Inflammatory macrophage treated with lipopolysaccharide for 4 hours (primary cell): ENCODE measurements at places on chromosomes 7 and 10.

DNA sequence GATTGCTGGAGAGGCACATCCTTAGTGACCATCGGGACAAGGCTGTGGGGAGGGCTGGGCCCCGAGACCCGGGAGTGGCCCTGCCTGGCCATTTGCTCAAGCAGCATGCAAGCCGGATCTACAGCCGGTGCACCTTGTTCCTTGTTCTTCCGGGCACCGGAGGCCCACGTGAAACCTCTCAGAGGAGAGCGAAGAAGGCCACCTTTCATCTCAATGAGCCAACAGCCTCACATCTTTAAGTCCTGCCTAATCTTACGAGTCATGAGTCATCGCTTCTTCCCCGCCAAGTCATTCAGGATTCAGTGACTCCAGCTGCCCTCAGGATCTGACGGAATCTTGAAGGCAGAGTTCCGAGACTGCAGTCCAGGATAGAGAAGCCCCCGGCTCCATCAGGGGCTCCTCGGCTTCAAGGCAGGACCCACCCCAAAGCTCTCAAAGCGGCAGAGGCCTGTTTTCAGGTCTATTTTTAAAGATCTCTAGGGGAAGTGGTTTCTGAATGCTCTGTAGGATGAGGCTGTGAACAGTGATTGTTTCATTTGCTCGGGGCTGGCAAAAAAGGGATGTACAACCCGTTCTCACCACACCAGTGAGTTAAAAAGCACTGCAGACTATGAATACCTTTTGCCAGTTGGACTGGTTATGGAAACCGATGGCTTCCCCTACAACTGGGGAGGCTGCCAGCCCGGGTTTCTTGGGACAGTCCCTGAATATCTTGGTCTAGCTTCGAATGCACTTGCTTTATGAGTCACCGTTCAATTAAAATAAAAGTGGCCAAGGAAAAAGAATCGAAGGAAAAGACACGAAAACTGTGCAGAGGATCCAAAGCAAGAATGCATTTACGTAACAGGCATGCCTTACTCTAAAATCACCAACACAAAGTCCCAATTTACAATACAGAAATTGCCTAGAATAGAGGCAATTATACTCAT, 57.2 kb upstream of the ECHDC3 start:
- DNase-seq, result peak; percentile 87

DNA sequence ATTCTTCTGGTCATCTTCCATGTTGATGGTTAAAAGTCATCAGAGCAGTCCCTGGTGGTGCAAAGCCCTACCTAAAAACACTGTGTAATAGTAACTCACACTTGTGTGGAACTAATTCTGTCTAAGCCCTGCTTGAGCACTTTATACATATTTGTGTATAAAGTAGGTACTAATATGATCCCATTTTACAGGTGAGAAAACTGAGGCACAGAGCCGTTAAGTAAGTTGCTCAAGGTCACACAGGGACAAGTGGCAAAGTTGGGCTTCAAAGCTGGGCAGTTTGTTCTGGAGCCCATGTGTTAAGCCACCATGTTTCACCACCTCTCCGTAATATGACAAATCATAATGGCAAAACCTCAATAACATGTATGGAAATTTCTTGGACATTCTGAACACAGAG, 48.1 kb downstream of the BPGM start:
- no peak for DNase-seq

DNA sequence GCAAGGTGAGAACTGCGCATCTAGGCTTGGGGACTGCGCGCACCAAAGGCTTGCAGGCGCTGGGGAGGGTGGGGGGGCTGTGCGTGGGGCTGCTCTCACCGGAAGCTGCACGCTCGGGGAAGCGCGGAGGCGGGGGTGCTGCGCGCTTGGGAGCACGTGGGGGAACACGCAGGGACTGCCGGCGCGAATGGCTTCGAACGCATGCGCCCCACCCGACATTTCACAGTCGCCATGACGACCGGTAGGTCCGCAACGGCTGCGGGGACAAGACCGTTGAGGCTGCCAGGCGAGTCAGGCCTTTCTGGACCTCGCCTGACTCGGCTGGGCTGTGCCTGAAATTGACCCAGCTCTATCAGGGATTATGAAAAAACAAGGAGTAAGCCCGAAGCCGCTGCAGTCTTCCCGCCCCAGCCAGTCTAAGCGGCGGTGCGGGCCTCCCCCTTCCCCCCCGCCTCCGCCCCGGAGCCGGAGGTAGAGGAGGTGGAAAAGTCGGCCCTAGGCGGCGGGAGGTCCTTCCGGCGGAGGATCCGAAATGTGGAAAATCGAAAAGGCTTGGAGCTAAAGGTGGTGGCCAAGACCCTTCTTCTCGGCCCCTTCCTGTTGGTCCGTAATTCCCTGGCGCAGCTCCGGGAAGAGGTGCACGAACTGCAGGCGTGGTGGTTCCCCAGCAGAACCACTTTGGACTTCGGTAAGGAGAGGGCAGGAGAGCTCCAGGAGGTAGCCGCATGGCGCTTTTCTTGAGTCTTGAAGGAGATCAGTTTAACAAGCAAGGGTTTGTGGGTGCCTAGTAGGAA, 34.9 kb upstream of the STEAP1 start:
- DNase-seq, result no peak

DNA sequence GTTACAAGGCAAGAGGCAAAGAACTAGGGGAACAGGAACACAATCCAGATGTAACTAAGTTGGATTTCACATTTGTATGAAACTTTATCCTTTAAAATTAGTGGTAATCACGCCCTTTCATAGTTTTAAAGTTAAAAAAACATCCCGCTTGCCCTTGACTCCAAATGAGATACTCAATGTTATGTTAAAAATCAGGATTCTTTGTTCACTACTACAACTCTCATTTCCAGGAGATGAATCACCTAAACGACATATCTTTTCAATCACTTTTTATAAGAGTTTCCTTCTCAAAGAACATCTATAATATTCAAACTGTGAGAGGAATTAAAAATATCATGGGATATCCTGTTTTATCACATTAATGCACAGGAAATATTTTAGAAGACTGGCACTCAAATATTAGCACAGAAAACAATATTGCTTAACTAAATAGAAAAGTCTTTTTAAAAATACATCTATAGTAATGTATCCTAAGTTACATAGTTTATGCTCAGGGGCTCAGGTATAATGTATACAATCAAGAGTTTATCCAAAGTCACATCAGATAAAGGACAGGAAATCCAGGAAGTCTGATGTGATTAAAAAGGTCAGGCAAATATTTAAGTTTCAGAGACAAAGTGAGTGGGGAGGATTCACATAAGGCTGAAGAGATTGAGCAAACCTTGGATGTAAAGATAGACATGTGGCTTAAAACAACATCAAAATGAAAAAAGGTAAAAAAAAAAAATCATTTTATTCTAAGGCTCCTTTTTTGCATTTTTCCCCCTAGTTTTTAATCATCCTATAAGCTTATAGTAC, 41.9 kb downstream of the CADPS2 start:
- no peak for DNase-seq

- peak; percentile 4 for DNase-seq
Measured at GRCh38 chr10:87979847-87980246, 116.4 kb downstream of the PTEN start.

GRCh38 chr7:79293655-79294142, 159.8 kb downstream of the MAGI2 start:
- DNase-seq, result no peak

DNA sequence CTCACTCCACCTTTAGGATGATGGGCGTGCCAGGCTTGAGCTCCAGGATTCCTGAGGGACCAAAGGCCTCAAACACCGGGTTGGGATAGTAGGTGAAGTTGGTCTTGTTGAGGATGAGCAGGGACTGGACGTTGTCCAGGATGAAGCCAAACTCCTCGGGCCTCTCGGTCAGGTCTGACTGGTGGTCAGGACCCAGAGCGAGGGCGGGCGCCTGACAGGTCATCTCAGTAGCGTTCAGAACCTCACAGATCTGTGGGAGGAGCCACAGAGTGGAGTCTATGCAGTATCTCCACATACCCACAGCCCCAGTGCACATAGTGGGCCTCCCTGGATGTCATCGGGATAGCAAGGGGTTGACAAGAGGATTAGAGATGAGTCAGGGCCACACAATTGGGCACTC, 394.9 kb downstream of the PLXNA4 start:
- no peak for DNase-seq

DNA sequence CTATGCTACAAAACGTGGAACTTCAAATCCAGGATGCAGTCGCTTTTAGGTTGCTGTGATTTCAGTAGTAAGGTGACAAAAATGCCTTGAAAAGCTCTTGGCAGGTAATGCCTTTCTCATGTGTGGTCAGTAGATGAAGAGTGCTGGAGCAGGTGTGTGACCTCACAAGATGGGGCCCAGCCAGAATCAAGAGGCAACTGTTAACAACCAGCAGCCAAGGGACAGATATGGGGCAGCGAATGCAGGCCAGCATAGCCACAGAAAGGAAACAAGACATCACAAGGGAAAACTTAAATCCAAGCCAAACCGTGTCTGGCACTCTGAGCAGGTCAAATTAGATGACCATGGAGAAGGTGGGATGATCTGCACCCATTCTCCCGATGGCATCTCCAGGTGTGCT, 12.3 kb downstream of the HUS1 start:
- DNase-seq, result no peak

DNA sequence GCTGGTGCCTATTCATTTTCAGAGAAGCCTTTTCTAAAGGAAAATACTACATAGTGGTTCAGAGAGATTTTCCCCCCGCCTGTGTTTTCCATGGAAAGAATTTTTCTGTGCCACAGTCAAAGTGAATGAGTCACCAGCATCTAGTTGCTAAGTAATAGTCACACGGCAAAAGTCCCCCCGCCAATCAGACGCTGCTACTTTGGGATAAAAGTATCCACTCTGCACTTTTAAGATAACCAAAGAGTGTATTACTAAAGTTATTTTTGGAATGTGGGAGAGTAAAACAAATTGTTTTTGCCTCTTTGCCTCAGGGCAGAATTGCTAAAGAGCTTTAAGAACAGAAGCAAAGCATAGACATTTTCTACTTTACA, 23.5 kb downstream of the ABLIM1 start:
- DNase-seq, result peak; percentile 18

DNA sequence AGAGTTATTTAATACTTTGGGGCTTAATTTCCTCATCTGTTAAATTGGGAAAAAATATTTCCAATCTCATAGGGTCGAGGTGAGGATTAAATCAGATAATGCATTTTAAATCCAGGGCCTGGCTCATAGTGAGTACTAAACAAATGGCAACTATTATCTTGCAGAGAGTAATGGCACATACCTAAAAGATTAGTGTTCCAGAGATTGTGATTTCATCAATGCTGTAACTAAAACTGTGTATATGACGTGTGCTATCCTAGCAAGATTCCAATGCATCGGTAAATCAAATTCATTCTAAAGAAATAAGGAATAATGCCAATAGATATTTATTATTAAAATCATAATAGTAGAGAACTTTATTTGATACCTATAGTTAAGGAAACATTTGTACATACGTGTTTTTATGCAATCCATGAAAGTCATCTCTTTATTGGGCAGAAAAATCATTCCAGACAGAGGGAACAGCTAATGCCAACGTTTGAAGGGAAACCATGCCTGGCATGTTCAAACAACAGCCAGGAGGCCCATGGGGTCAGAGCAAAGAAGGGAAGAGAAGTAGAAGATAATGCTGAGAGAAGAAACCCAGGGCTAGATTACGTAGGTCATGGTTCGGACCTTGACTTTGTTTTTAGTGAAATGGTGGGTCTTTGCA, 174.8 kb upstream of the AGR3 start:
- no peak for DNase-seq

- DNase-seq, result no peak
Measured at GRCh38 chr10:101631821-101632475, 43.8 kb downstream of the DPCD start.

DNA sequence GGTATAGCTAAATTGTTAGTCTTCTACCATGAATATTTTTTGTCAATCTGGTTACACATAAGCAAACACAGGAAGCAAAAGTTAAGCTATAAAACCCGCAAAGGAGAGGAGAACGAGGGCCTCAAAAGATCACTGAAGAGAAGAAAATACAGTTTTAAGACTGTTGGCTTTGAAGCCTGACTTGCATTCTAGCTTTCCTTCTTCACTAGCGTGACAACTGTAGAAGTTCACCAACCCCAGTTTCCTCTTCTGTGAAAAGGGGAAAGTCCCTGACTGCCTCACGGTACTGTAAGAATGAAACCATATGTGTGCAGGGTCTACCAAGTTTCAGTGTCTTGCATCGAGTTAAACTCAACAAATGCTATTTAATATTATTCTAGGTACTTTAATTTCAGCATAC, 7.5 kb upstream of the LRRN3 start:
- peak; percentile 89 for DNase-seq

- DNase-seq, result no peak
Measured at GRCh38 chr10:44952779-44953231, 6.8 kb upstream of the RASSF4 start.

- no peak for DNase-seq
Measured at GRCh38 chr10:105857268-105858264, 1216.5 kb downstream of the SORCS3 start.

DNA sequence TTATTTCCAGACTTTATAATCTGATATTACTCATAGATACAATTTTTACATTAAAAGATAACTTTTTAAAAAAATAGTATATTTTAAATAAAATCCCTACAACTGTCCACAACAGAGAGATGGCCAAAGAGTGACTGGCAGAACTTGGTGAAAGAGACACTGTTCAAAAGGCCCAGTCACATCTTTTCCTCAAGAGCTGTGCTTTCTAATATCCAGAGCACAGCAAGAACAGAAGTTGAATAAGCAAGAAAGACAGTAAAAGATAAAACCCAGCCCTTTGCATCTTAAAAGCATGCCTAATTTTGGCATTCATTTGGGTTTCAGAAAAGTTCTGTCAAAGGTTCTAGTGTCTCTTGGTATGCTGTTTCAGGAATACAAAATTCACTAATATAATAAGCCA, 6.9 kb downstream of the WASL start:
- DNase-seq, result no peak

GRCh38 chr7:28065721-28066285, 114.8 kb downstream of the JAZF1 start:
- DNase-seq, result no peak

DNA sequence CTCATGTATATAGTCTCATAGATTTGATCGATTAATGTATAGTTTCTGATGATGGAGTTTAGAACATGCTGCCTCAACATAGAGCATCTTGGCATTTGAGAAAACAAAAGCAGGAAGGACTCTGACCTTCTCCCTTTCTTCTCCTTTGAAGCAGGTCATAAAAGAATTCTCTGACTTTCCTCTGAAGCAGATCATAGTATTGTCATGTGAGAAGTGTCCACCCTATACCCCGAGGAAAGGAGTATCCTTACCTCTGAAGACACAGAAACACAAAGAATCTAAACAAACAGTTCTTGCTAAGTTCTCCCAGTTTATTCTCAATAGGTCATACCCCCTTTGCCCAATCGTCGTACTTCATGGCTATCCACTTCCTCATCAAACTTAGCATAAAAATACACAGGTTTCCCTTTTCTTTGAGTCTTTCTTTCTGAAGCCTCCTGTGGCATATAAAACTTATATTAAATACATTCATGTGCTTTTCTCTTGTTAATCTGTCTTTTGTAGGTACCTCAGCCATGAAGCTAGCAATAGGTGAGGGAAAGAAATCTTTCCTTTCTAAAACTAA, 194.9 kb downstream of the REEP3 start:
- peak; percentile 56 for DNase-seq
